Caco-2 (cell line): ENCODE measurements at places on chromosomes 2 and 18.

DNA sequence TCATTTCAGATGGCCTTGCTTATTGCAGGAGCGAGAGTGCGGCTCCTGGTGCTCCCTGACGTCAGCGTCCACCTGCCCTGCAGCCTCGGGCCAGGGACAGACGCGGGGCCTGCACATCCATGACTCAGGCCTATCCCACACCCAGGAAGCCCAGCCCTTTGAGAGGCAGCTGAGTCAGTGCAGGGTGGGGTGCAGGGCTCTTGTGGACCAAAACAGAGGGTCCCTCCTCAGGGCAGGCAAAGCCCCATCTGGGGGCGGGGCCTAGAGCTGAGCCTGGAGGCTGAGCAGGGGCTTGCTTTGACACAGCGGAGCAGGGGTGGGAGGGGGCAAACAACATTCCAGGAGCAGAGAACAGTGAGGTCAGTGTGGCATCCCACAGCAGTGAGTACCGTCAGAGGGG lies 7.7 kb upstream of the ARHGEF4 start:
- no peak for DNase-seq

DNA sequence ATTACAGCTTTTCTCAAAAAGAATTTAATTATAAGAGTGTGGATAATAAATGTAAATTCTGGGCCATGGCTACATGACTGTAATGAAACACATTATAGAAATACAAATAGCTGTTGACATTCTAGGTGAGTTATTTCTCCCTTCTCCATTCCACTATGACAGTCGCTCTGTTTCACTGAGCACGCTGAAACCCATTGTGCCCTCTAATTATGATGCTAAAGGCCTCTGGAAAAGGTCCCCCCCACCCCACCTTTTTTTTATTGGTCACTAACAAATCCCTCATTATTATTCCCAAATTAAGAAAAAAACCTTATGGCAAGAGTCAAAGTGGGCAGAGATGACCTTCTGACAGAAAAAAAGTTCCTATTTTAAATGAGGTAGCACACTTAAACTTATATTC lies 285.0 kb upstream of the SIX3 start:
- DNase-seq: no peak

DNA sequence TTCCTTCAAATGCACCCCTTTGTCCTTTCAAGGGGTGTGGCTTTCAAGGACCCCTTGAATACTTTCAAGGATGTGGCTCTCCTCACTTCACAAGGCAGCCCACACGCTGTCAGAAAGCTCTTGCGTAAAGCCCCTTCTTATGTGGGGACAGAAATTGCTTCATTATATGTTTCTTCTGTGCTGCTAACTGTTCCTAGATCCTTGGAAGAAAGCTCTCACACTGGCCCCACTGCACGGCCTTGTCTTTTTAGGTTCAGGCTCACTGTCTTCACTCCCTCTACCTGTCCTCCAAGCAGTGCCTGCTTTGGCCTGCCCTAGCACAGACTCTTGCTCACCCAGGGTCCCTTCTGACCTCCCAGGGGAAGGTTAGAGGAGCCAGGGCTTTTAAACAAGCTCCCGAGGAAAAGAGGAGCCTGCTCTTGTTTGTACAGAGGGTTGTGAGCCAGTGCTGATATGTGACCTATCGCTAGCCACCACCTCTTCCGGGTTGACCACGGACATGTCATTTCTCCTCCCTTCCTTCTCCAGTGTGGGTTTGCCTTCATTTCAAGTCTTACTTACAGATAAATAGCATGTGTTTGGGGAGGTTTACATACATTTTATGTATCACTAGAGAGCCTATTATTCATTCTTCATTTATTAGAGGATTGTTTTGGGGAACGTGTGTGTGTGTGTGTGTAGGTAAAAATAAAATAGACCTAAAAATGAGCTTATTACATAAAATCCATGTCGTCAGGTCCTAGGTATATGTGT lies 94.7 kb downstream of the RTN4 start:
- no peak for DNase-seq

GRCh38 chr2:209593930-209594329 lies 170.1 kb downstream of the MAP2 start:
- DNase-seq: no peak

GRCh38 chr2:223536546-223536945 lies 65.6 kb downstream of the SCG2 start:
- DNase-seq: no peak

DNA sequence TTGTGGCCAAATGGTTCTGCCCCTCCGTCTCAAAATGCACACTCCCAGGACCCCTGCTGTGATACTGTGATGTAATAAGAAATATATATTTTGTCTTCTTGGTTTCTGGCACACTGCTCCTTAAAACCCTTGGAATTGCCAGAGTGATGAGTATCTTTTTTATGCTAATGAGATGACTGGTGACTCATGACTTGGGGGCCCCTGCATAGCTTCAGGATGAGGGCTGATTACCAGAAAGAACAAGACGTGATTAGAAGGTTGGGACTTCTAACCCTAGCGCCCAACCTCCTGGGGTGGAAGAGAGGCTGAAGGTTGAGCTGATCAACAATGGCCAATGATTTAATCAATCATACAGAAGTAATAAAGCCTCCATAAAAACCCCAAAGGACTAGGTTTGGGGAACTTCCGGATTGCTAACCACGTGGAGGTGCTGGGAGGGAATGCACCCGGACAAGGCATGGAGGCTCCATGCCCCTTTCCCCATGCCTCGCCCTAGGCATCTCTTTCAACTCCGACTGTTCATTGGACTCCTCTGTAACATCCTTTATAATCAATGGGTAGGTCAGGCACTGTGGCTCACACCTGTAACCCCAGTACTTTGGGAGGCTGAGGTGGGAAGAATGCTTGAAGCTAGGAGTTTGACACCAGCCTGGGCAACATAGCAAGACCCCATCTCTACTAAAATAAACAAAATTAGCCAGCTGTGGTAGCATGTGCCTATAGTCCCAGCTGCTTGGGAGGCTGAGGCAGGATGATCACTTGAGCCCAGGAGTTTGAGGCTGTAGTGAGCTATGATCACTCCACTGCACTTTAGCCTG lies 89.1 kb downstream of the HS1BP3 start:
- no peak for DNase-seq

GRCh38 chr2:143083636-143084035 lies 45.6 kb upstream of the ARHGAP15 start:
- no peak for DNase-seq

DNA sequence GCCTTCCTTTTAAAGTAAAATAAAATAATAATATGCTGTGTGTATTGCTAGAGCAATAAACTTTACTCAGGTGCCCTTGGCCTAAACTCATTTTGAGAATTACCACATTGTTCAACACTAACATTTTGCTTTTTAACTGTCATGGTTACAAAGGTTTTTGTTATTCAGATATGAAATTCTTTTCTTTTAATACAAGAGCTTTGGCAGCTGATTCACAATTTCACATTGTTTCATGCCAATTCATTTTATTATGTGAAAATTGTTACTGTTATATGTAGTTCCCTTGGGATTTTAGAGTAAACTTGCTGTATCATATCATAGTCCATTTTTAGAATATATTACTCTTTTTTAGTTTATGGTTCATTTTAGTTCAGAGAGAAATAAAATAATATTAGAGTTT lies 65.8 kb upstream of the ZNF804A start:
- DNase-seq: no peak

DNA sequence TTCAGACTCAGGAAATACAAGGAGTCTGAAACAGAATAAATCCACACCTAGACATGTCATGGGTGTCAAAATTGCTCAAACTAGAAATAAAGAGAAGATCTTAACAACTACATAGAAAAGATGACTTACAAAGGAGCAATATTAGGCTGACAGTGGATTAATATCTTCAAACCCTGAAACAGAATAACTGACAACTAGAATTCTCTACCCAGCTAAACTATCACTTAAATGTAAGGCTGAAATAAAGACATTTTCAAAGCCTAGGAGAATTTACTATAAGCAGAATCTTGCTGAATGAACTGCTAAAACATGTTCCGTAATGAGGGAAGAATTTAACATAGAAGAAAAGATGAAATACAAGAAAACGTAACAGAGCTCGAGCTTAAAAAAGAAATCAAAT lies 168.1 kb downstream of the EHBP1 start:
- DNase-seq: no peak

- DNase-seq: peak; percentile 39
Observed at GRCh38 chr2:35973132-35973736, 382.3 kb upstream of the CRIM1 start.
